Diencephalon (tissue), 1 donor: ENCODE measurements at places on chromosomes 6 and 20. TPM values are rescaled to one million over a fixed set of nuclear protein-coding genes. Genes with fewer than 3 reads are reported as not detected.

ASIP gene
- total RNA-seq = not detected

NKX2-2 gene
- 3.5 TPM for total RNA-seq

VPS16 gene
- total RNA-seq = 44.5 TPM

KCNK16 gene
- not detected for total RNA-seq

MOXD1 gene
- total RNA-seq = 11.3 TPM

SLX4IP gene
- 11.8 TPM for total RNA-seq

CRYBG1 gene
- total RNA-seq = 1.6 TPM

NANP gene
- 8.5 TPM for total RNA-seq

CD83 gene
- 32.5 TPM for total RNA-seq

SIRPD gene
- total RNA-seq = not detected

SUMO4 gene
- total RNA-seq = 6.7 TPM

HLA-G gene
- not detected for total RNA-seq

SLC17A1 gene
- total RNA-seq = not detected

SOBP gene
- total RNA-seq = 42.0 TPM

WASF1 gene
- 66.4 TPM for total RNA-seq

TP53TG5 gene
- total RNA-seq = not detected

PDYN gene
- 35.5 TPM for total RNA-seq

FAM209B gene
- total RNA-seq = not detected

CNBD2 gene
- 3.7 TPM for total RNA-seq

TINAG gene
- total RNA-seq = not detected

CST5 gene
- total RNA-seq = not detected

SMLR1 gene
- total RNA-seq = not detected

ID4 gene
- total RNA-seq = 309 TPM

TENT5A gene
- total RNA-seq = 13.1 TPM

RNF39 gene
- not detected for total RNA-seq

GRIK2 gene
- total RNA-seq = 139 TPM

GNAS-AS1 gene
- 1.2 TPM for total RNA-seq

GABRR1 gene
- total RNA-seq = 0.46 TPM

PREX1 gene
- 36.7 TPM for total RNA-seq

PDE7B gene
- 27.5 TPM for total RNA-seq

UBE2C gene
- total RNA-seq = 7.6 TPM

SPATA2 gene
- 3.2 TPM for total RNA-seq

CGAS gene
- total RNA-seq = 1.6 TPM

MICA gene
- 2.3 TPM for total RNA-seq

RAB32 gene
- 7.4 TPM for total RNA-seq

PI3 gene
- total RNA-seq = not detected

LY6G6F gene
- not detected for total RNA-seq

FAM83D gene
- total RNA-seq = 4.8 TPM

NCOA6 gene
- 39.2 TPM for total RNA-seq

NHSL1 gene
- 24.0 TPM for total RNA-seq

BPIFB2 gene
- not detected for total RNA-seq

PLEKHG1 gene
- 13.8 TPM for total RNA-seq
